ENCODE measurements at places on chromosomes 5 and 9. TPM values are rescaled to one million over a fixed set of nuclear protein-coding genes. Genes with fewer than 3 reads are reported as not detected.

FTMT gene
- not detected for total RNA-seq

SLC2A8 gene
- 3.6 TPM for total RNA-seq

CATSPER3 gene
- total RNA-seq, result 0.39 TPM

ENTPD8 gene
- not detected for total RNA-seq

TMEM203 gene
- 21.4 TPM for total RNA-seq

Data from CD8-positive, alpha-beta T cell (primary cell).